Stimulated activated CD4-positive, alpha-beta T cell treated with anti-CD3 and anti-CD28 coated beads, Interleukin-15, amount 100 ng/mL, for 1 hour (primary cell): ENCODE measurements at places on chromosomes 3 and 15.

DNA sequence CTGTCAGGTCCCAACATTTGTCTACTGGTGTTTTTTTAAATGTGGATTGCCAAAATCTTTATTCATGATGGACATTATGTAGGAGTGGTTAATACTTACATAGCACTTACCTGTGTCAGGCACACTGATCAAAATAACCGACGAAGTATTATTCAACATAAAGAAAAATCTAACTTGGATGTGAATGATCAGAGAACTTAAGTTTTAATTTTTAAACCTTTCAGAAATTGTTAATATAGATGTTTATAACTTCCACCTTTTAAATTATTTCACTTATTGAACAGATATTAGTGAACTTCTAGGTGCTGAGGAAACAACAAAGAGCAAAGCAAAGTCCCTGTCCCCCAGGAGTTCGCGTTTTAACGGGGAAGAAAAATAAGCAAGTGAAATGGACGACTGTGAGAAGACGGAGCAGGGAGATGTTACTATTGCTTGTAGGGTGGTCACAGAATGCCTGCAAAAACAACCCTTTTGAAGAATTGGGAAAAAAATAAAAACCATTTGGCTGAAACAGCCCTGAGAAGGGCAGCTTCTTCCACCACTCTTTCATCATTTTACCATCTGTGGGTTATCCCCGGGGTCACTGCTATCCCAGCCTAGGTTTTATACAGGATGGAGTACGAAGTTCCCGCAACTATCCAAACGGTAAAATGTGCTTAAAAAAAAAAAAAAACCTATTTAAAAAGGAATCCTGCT lies 915 bp upstream of the APH1B start:
- no peak for DNase-seq

GRCh38 chr3:13332158-13332557 lies 88.0 kb downstream of the NUP210 start:
- no peak for DNase-seq

- no peak for DNase-seq
These were observed 72.7 kb downstream of the TP63 start for GRCh38 chr3:189703865-189704264.

DNA sequence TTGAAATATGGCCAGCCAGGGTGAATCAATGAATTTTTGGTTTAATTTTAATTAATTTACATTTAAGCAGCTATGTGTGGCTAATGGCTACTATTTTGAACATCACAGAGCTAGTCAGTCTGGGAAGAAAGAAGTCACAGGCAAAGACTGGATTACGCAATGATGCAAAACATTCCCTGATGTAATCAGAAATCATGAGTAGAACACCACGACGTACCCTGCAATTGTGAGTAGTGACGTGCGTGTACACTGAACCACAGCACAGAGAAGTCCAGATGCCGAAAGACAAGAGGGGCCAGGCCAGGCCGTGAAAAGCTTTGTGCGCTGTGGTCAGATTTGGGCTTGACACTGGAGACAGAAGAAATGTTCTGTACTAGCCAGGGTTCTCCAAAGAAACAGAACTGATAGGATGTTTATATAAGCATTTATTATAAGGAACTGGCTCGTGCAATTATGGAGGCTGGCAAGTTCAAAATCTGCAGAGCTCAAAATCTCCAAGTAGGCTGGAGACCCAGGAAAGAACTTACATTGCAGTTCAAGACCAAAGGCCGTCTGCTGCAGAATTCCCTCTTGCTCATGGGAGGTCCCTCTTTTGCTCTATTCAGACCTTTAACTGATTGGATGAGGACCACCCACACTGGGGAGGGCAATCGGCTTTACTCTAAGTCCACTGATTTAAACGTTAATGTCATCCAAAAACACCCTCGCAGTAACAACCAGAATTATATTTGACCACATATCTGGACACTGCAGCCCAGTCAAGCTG lies 44.6 kb downstream of the SH3BP5 start:
- no peak for DNase-seq

GRCh38 chr3:154364849-154365248 lies 40.6 kb upstream of the DHX36 start:
- no peak for DNase-seq

DNA sequence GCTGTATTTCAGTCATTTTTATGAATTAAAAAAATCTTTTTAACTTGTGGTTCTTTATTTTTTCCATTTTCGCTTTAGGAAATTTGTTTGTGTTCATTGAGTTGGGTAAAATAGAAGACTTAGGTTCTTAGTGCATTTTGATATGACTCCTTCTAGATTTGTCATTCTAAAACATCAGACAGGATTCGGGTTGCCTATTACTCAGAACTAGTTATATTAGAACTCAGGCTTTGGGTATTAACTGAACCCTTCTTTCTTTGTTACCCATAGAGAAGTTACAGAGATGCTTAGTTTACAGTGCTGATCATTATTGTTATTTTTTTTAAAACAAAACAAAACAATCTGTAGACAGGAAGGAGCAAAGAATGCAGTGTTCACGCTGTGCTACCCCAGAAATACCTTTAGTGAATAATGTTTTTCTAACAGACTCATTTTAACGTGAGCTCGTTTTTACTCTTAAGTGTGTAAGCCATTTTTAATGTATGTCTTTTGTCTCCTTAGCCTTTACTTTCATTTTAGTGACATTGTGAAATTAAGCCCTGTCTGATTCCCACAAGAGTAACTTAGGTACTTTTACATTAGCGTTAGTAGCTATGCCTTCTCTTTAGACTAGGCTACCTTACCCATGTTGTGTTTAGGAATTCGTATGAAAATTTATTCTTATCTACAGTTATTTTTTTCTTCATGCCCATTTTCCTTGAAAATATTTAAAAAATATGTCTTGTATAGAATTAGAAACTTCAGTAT lies 53.4 kb downstream of the CMC1 start:
- no peak for DNase-seq

GRCh38 chr3:146117406-146118285 lies 43.3 kb downstream of the PLOD2 start:
- DNase-seq: no peak

DNA sequence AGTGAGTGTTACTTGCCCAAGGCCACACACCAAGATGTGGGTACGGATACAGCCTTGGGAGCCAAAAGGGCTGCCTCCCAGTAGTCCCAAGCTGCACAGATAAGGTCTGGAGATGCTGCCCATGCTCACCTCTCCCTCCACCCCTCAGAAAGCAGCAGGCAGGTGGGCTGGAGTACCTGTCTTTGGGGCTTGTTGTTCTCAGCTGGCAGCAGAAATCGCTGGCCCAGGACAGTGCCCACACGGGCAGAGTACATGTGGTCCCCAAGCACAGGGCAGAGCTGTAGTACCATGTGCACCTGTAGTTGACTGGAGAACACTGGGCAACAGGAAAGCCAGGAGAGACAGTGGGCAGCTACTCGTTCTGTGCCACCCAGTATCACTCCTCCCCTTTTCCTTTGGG lies 5.0 kb downstream of the RPUSD3 start:
- no peak for DNase-seq

DNA sequence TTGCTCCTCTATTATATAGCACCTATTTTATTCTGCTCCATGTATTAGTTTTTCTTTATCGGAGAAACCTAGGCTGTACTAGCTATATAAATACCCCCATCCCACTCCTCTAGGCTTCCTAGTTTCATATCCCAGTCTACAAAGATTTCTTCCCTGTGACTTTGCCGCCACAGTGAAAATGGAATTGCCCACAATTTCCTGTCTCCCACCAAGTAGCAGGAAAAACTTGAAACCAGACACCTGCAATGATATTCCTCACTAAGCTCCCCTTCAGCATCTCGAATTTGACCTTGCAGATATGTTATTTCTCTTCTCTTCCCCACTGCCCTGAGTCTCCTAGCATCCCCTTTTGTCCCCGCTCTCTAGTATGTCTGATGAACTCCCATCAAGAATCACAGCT lies 685.8 kb upstream of the CCDC54 start:
- DNase-seq: no peak

GRCh38 chr15:60546744-60547143 lies 67.8 kb upstream of the ICE2 start:
- DNase-seq: no peak

- DNase-seq: no peak
These were observed 325.8 kb upstream of the CTNNB1 start for GRCh38 chr3:40873476-40873875.
